ENCODE measurements at places on chromosomes 6 and 20.

- DNase-seq, result peak; percentile 27
Measured at GRCh38 chr20:17898548-17898994, 70.0 kb downstream of the SNX5 start.

DNA sequence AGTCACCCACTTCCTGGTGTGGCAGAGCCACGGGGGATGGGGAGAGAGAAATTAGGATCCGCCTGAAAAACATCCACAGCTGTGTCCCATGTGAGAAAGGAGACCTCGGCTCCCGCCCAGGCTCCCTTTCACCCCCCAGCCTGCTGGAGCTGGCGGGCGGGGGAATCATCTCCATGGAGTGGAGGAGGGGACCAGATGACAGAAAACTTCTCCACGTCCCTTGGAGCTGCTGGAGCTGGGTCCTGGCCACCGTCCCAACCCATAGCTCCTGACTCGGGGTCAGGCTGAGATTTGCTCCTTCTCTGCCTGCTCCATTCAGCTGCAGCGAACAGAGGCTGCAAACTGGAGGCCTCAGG lies 113.8 kb downstream of the CEBPB start:
- peak; percentile 72 for DNase-seq

DNA sequence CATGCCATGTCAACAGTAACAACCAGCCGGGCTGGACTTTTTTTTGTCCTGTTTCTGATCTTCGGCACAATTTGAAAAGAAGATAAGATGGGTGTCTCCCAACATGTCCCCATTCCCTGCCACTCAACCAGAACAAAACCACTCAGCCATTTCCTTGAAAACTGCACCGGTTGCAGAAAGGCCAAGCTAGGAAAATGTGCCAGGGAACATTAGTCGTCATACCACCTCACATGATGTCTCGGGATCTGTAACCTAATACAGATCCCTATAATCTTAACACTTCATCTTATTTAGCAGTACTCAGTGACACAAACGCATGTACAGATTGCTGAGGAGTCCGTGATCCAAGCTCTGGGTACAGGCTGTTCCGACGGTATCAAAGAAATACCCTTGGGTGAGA lies 46.5 kb downstream of the ALDH8A1 start:
- no peak for DNase-seq

DNA sequence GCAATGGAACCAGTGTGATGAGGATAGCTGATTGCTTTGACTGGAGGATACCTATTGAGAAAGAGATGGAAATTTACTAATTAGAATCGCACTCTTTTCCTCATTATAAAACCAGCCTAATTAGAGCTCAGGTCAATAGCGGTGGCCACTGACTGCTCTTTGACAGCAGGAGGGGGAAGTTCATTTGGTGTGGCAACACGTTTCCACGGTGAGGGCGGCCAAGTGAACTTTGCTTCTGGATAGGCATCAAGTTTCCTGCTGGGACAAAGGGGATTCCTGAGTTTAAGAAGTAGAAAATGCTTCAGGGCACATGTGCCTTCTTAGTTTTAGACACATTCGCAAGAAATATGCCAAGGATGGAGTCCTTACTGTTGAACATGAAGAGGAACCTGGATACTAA lies 145.3 kb upstream of the NRN1 start:
- DNase-seq, result no peak

GRCh38 chr6:8041913-8042583 lies 22.1 kb downstream of the BLOC1S5 start:
- DNase-seq, result no peak

- no peak for DNase-seq
Measured at GRCh38 chr6:85137865-85138264, 312.0 kb upstream of the NT5E start.

DNA sequence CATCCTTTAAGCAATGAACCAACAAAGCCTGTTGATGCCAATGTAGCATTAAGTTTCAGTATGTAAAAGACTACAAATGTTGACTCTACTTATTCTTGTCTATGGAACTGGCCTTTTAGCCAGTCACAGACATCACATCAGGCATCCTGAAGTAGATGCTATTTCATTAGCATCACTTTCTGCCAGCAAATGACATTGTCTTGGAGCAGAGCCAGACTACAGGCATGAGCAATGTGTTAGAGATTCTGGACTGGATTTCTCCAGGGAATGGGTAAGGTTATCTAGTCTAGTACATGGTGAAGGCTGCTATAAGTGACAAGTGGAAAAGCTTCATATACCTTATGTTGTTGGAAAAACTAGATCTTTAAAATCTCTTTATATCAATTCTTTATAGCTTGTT lies 142.9 kb downstream of the ADGRB3 start:
- peak; percentile 42 for DNase-seq

GRCh38 chr20:37392441-37393195 lies 46.7 kb downstream of the SRC start:
- DNase-seq, result no peak

GRCh38 chr20:32191873-32192272 lies 15.7 kb downstream of the PLAGL2 start:
- peak; percentile 33 for DNase-seq

- DNase-seq, result peak; percentile 45
Measured at GRCh38 chr20:53834062-53834442, 236.3 kb downstream of the BCAS1 start.

DNA sequence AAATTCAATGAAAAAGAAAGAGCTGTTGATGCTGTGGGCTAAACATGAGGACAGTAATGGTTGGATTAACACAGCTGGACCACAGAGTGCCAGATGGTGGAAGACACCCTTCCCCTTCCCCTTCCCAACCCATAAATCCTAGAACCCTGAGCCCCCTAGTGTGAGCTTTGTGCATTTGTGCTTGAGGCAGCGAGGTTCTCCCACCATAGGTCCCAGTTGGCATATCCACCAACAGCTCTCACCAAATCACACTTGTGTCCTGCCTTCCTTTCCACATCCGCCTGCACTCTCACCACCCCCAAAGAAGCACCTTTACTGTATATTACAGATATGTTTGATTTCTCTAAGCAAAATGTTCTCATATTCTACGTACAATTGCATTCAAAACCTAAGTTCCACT lies 32.8 kb upstream of the HBS1L start:
- DNase-seq, result no peak

- no peak for DNase-seq
Measured at GRCh38 chr20:63032861-63033793, 26.4 kb upstream of the BHLHE23 start.

DNA sequence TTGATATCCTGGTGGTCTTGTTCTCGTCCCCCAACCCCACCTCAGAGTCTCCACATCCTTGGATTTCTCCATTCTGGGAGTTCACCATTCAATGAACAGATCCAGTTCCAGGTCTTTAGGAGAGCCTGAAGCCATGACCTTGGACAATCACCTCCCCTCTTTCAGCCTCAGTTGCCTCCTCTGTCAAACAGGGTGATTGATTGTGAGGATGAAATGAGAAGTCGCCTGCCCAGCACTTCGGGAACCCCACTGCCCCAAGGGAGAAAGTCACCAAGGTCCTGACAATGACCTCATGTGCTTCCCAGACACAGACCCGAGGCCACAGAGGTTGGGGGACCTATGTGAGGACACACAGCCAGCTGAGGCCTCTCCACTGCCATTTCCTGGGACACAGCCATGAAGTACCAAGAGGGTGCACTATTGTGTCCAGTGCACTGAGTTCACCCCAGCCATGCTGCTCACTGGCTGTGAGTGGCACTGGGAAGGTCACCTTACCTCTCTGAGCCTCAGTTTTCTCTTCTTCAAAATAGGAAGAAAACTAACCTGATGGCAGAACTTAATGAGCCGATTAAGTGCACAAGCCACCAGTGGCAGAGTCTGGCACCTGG lies 61.7 kb downstream of the SNAI1 start:
- DNase-seq, result no peak

- peak; percentile 38 for DNase-seq
Measured at GRCh38 chr6:35449287-35449881, 2.8 kb upstream of the FANCE start.

DNA sequence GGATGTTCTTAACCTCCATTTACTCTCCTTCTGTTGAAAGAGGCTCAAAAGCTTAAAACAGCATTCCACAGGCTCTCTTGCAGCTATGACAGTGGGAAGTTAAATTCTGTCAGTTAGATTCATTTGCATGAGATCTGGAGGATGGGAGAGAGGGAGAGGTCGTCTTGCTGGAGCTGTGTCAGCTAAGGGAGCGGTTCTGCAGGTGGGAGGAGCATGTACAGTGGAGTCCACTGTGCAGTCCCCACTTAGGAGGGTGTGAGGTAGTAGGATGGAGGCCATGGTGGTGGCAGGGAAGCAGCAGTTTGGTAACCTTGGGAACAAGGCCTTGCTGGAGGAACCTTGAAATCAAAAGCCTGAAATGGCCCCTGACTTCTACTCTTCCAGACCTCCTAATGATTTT lies 12.0 kb upstream of the B4GALT5 start:
- no peak for DNase-seq

DNA sequence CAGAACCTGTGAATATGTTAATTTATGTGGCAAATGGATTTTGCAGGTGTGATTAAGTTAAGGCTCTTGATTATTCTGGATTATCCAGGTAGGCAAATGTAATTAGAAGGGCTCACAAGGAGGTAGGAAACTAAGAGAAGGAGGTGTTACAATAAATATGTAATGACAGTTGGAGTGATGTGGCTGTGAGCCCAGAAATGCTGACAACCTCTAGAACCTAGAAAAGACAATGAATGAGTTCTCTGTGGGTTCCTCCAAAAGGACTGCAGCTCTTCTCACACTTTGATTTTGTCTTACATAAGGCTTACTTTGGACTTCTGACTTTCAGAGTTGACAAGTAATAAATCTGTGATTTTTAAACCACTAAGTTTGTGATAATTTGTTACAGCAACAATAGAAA lies 406.6 kb upstream of the EPHA7 start:
- DNase-seq, result no peak

DNA sequence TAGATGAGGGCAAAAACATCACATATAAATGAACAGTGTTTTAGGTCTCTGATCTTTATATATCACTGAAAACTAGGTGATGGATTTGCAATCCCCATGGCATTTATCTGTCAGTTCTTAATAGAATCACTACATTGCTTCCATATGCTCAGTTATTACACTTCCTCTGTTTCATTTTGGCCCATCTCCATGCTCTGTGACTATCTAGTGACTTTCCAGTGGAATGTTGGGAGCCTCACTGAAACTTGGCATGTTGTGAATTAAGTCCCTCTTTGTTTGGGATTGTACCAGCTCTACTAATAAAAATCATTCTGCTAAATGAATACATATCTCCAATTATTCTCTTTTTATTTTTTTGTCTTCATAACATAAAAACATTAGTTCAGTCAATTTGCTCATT lies 226.1 kb upstream of the CEP162 start:
- DNase-seq, result no peak

- DNase-seq, result no peak
Measured at GRCh38 chr6:20955131-20955530, 420.9 kb downstream of the CDKAL1 start.

DNA sequence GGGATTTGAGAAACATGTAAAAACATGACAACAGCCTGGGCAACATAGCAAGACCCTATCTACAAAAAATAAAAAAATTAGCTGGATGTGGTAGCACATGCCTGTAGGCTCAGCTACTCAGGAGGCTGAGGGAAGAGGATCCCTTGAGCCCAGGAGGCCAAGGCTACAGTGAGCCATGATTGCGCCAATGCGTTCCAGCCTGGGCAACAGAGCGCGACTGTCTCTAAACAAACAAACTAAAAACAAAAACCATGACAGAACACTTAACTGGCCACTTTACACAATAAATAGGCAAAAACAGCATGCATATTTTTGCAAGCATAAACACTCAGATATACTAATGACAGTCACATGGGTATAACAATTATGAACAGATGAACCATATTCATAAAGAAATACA lies 60.0 kb downstream of the SYTL3 start:
- DNase-seq, result no peak

GRCh38 chr6:103405321-103405720 lies 1454.4 kb downstream of the HACE1 start:
- DNase-seq, result no peak

DNA sequence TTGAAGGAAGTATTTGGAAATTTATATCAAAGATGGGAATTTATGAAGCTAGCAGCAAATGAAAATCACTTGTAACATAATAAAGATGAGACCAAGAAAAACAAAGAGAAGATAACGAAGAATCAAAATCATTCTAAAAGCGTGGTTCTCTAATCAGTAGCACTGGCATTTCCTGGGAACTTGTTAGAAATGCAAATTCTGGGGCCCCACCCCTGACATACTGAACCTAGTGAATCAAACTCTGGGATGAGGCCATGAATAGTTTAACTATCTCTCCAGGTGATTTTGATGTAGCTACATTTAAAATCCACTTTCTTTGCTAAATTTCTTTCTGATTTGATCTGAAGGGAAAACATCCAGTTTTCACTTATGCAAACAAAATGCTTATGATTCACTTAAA lies 1075.6 kb downstream of the HACE1 start:
- no peak for DNase-seq

GRCh38 chr6:14784596-14785492 lies 461.0 kb upstream of the JARID2 start:
- DNase-seq, result no peak

GRCh38 chr6:8958894-8959511 lies 523.7 kb upstream of the SLC35B3 start:
- peak; percentile 16 for DNase-seq

DNA sequence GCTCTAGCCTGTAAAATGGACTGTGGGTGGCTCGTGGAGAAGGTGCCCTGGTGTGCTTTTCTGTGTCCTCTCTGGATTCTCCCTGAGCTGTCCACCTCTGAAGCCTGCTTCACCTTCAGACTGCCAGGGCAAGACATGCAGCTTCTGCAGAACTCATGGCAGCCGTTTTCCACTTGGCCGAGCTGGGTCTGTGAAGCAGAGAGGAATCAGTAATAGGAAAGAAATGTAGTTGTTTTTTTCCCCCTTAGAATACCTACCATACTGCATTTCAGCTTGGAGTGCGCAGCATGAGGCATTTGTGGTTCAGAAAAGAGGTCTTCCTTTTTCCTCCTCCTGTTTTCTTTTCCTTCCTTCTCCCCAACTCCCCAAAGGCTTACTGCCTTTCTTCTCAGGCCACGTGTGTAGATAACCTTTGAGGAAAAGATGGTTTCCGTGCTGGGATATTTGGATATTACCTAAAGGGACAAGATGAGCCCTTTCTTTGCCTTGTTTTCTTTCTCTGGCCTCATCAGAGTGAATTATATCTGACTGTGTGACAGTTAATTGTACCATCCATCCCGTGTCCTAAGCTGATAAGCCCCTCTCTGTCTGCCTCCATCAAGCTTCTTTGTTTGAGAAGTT lies 39.4 kb downstream of the RREB1 start:
- peak; percentile 47 for DNase-seq

- DNase-seq, result peak; percentile 76
Measured at GRCh38 chr20:53154540-53154939, 182.4 kb downstream of the TSHZ2 start.
